ENCODE measurements at places on chromosomes 7 and 10.

DNA sequence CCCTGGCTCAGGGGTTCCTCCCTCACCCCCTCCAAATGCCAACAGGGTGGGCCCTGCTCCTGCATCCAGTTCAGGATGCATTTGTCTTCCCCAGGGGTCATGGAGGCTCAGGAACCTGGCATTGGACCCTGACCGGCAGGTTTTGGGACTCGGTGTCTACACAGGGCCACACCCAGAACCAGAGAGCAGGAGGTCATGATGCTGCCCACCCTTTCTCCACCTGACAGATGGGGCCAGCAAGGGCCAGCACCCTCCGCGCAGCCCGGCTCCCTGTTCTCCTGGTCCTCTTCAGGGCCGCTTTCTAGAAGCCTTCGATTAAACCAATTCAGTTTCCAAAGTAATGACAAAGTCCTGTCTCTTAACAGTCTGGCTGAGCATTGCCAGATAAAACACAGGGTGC is 50.2 kb downstream of the CAMK2B start:
- no peak for DNase-seq

DNA sequence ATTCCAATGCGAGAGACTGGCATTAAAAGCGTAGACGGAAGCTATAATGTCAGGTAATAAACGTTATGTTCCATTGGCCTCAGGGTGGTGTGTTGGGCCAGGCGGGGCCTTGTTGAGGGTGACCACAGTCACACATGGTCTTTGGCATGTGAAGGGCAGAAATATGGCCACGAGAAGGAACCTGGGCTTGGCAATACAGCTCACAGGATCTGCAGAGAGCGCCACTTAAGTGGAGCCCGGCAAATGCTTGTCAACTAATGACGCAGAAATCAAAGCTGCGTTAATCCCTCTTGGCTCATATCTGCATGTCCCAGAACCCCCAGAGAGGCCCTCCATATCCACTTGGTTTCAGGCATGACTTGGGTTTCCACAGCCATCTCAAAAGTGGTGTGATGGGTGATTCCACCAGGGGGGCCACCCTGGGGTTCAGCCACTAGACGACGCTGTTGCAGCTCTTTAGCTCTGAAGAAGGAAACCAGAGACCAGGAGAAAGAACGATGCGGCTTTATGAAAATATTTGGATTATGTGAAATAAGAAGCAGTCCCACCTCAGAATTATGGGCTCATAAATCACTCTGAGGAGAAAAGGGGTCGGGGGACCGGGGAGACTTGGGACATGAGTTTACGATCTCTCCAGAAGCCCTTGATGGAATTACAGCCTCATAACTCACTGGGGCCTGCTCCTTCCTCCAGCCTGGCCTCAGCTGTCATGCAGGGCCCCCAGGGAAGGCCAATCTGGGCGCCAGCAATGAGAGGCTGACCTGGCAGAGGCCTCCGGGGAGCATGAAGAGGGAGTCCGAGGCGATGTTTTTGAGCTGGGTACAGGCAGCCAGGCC is 462.5 kb downstream of the PLXNA4 start:
- DNase-seq = no peak

GRCh38 chr7:42105554-42106358 is 131.3 kb downstream of the GLI3 start:
- no peak for DNase-seq

- DNase-seq = peak; percentile 28
Observed at GRCh38 chr7:29995652-29996051, 6.1 kb upstream of the SCRN1 start.

DNA sequence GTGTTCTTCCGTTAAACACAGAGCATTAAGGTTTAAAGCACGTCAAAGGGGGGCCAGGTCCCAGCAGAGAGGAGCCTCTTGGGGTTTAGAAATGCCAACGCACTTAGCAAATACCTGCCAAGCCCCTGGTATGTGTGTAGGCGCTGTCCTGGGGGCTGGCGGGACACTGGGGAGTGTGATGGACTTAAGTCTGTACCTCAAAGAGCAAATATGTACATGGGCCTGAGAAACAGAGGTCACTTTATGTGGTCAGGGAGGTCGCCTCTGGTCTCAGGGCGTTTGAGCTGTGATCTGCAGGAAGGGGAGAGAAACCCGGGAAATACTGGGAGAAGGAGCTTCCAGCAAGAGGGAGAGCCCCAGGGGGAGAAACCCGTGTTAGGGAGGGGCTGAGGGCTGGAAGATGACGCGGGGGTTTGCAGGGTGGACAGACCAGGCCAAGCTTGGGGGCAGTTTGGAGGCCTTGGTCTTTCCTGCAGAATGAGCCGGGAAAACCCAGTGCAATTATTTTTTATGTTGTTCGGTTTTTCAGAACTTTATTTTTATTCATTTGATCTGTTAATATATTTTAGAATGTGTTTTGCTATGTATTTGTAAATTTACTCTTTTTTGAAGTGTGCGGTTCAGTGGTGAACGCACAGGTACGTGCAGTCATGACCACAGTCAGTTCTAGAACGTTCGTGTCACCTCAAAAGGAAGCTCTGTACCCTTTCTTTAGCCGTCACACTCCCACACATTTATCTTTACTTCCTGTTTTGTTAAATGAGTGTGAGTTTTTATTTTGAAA is 441.4 kb upstream of the FOXK1 start:
- no peak for DNase-seq

DNA sequence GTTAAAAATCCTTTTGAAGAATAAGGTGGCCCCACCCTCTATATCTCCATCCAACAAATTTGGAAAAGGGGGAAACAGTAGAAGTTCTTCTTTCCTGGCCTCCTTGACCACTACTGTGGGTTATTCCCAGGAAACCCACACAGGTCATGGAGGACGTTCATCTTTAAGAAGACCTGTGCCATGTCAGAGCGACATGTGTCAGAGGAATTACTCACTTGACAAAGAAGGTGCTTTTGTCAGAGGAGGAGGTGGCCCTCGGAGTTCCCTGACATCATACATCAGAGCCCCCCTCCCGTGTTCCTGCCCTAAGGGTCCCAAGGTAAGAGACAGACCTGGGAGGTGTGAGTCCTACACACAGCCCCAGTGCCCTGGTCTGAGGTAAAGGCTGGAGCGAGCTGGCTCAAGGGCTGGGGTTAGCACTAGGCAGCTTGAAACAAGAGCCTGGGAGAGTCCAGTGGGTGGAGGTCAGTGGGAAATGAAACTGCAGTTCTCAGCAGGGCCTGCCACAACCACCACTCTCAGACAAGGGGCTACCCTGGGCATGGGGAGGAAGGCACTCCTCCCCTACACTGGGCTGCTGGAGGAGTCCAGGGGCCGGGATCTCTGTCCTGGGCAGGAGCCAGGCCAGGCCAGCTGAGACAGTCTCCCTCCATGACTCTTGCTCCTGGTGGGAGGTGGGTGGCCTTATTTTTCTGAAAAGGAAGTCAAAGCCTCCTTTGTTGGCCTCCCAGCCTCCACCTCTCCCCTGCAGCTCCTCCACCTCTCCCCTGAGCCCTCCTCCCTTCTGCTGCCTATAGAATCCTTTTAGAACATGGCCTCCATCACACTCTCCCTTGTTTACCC is 21.8 kb upstream of the ZMIZ1 start:
- DNase-seq = no peak

- DNase-seq = peak; percentile 89
Observed at GRCh38 chr10:75469006-75469616, 37.7 kb downstream of the LRMDA start.

GRCh38 chr7:16636555-16637101 is 8.9 kb downstream of the ANKMY2 start:
- DNase-seq = no peak

DNA sequence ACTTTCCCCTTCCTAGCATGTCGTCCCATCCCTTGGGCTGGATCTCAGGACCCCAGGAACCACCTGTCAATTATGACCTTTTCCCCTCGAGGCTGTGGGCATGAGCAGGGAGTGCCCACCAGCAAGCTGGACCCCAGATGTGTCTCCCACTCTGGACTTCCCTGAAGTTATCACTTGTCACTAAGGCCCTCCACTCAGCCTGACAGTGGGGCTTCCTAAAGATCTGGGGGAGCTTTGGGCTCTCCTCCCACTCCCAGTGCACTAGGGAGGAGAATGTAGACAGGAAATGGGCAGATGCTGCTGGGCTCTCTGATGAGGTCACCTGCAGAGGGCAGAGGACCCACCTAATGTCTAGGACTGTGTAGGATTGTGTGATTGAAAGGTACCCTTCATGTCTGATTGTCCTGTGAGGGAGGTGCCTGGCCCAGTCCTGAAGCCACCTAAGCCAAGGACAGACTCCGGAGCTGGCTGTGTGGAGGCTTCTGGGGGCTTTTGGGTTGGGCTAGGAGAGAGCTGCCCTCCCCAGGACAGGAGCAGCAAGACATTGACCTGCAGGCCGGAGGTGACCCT is 18.7 kb downstream of the MYO1G start:
- DNase-seq = no peak

DNA sequence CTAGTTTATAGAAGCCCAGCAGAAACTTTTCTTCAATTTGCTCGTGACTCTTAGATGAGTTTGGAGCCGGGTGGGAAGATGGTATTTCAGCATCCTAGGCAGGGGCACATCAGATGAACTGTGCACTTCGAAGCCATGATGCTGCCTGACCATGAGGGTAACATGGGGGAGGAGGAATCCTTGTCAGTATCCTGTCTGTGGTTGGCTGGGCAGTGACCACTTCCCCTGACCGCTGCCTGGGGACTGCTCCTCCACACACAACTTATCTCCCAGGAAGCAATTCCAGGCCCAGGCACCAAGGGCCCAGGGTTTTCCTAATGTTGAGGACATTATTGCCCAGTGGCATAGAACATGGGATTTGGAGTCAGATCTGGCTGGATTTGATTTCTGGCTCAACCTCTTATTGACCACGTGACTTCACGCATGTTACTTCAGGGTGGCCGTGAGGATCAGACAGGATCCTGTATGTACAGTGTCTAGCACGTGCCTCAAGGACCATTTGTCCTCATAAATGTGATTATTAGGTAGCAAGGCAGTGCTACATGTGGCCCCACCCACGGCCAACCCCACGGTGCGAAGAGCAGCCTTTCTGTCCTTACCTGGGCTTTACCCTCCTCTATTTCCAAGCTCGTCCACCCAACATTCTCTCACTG is 65.2 kb downstream of the PTPRE start:
- no peak for DNase-seq

GRCh38 chr7:70416347-70416985 is 715.5 kb upstream of the GALNT17 start:
- no peak for DNase-seq

DNA sequence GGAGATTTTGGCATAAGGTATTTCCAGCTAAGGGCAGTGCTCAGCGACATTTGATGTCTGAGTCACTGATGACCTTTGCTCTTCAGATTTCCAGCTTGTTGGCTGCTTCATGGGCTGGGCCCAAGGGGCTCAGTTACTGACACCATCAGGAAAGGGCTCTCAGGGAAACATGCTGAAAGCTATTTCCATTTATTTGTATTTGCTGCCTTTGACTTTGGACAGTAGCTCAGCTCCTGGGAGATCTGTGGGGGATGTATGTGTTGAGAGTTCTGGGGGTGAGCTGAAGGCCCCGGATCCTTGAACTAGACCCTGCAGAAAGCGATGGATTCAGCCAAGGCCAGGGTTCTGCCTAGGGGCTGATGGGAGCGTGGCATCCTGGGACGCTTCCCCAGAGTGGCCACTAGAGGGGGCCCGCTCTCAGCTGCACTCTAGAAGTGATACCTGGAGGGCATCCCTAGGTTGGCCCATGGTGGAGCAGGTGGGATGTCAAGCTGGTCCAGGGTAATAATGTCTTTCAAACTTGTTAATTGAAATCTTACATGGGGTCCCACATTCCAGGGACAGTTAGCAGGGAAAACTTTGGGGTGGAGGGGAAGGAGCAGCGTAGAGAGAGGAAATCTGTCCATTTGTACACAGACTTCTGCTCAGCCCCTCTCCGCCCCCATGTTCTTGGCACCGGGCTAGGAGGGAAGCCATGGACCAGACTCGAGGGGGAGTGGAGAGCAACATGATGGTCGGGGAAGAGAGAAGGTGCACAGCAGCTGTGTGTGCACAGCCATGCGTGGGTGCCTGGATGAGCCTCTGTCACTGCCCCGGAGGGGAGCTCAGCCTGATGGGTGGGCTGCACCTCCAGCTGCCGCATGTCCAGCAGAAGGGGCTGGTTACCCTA is 3.0 kb upstream of the BTBD16 start:
- no peak for DNase-seq

DNA sequence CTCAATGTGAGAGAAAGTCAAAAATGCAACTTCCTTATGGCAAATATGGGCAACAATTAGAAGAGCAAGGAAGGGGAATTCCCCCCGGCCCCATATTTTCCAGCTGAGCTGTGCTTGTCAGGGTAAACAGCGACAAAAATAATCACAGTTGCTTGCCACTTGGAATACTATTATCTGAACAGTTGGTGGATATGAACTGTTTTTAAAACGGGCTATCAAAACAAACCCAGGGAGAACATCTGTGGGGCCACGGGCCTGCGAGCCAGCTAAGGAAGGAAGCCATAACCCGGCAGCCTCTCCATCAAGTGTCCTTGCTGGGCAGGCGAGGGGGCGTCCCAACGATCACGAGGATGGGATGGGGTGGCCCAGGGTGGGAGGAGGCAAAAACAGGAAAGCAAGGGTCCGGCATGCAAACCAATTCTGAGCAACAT is 228.4 kb downstream of the ARHGAP12 start:
- DNase-seq = no peak

- DNase-seq = no peak
Observed at GRCh38 chr10:35204650-35205319, 78.1 kb downstream of the CREM start.

DNA sequence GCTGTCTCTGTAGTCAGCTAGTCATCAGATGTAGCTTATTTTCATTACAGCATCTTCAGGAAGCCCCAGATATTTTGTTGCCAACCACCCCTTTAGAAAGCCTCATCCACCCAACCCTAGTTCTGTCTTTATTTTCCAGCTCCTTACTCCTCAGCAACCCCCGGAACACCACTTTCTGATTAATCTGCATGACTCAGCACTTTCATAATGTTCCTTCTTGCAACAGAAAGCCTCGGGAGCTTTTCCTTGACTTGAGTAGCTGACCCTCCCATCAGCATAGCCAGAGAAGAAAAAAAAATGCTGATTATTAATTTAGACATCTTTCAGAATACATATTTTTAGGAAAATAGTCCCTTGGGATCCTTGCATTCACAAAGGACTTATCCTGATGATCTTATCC is 244.0 kb upstream of the CXCL12 start:
- no peak for DNase-seq

DNA sequence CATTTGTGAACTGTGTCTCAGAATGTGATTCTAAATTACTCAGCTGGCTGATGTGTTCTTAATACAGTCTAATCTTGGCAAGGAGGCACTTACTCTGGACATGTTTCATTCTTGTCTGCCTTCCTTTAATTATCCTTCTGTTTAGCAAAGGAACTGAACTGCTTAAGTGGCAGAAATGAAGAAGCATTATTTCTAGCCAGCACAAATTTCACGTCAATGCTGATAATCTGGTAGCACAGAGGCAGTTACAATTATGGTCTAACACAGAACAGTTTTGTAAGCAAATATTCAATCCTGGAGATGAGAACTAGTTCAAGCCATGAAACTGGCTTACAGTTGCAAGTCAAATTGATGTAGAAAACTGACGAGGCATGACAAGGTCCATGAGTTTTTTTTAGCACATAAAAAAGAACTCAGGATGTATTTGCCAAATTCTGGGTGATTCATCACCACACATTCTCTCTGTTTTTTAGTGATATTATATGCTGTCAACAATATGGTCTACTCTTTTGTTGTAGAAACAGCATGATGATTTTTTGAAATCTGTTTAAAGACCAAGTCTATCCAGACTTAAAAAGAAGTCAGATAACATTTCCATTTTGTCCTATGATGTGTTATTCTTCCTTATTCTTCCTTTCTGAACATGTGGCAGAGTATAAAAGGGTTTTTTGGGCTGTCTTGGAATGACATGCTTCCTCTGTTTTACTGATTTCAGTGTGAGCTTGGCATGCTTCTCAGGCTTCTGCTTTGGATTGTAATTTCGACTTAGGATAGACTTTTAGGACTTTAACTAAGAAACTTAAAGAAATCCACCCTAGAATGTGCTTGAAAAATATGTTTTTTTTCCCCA is 154.8 kb downstream of the DNAJB9 start:
- no peak for DNase-seq

Data from NCI-H226 (cell line).